Aorta (tissue), 5 donors: ENCODE measurements at places on chromosomes 5 and 9.

- no peak for DNase-seq
Measured at GRCh38 chr5:79109527-79110492, 1.8 kb upstream of the BHMT start.

DNA sequence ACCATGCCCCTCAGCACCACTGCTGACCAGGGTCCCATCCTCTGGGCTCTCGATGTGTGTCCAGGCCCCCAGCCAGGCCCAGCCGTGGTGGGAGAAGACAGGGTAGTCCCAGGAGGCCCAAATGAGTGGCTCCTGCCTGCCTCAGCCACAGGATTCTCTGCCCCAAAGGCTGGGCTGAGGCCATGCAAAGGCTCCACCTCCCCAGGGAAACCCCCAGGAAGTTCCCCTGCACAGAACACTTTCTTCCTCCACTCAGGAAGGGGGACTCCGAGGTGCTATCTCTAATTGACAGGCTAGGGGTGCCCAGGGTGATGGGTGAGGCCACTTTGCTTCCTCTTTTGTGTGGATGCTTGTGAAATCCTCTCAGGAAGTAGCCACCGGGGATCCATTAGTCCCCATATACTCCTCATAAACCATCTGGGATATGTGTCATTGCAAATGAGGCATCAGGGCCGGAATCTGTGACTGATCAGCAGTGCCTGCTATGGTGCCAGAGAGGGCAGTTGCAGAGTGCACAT is 23.1 kb upstream of the TDRD7 start:
- no peak for DNase-seq

GRCh38 chr9:89723469-89724100 is 118.8 kb downstream of the GADD45G start:
- no peak for DNase-seq

- DNase-seq, result no peak
Measured at GRCh38 chr5:36722900-36723299, 116.5 kb downstream of the SLC1A3 start.

DNA sequence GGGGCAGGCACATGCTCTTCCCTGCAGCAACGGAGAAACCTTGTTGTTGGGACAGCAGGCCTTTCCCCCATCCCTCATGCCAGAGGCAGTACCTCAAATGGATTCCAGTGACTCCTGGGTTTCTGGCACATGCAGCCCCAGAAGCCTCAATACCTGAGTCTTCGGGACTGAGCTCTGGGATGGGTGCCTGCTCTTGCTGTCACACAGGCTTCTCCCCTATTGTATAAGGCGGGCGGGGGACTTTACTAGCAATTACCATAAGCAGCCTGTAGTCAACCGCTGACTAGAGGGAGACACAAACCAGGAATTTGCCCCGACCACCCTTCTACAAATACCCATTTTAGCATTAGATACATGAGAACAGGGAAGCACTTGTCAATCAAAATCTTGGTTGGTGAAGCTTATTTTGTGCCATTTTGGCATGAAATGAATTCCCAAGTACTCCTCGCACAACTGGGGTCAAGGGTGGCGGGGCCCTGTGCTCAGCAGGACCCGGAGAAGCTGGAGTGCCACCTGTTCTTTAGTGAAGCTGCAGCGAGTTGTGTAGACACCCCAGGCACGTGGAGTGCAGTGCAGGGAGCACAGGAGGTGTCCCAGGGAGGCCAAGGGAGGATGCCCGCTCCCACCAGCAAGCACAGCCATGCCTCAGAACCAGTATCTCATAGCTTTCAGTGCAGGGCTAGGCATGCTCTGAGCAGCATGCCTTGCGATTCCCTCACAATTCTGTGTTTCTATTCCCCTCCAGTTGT is 21.2 kb downstream of the S1PR3 start:
- DNase-seq, result no peak

GRCh38 chr9:122051351-122052321 is 41.5 kb downstream of the TTLL11 start:
- DNase-seq, result no peak

DNA sequence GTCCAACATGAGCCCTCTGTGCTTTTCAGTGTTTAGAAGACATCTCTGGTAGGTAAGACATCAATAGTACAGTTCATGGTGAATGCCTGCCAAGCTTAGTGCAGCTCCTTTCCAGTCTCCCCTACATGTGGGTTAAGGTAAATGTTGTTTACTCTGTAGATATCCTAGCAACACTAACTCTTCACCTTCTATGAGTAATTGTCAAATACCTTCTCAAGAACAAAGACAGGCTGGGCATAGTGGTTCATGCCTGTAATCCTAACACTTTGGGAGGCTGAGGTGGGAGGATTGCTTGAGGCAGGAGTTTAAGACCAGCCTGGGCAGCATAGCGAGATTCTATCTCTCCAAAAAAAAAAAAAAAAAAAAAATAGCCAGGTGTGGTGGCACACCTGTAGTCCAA is 18.7 kb upstream of the RASGRF2 start:
- no peak for DNase-seq
